SK-N-MC (cell line): ENCODE measurements at places on chromosomes 1 and 21.

- no peak for DNase-seq
Observed at GRCh38 chr1:2604844-2605508, 18.4 kb downstream of the PRXL2B start.

- DNase-seq: peak; percentile 68
Observed at GRCh38 chr21:42939582-42940413, 14.4 kb upstream of the ERVH48-1 start.

DNA sequence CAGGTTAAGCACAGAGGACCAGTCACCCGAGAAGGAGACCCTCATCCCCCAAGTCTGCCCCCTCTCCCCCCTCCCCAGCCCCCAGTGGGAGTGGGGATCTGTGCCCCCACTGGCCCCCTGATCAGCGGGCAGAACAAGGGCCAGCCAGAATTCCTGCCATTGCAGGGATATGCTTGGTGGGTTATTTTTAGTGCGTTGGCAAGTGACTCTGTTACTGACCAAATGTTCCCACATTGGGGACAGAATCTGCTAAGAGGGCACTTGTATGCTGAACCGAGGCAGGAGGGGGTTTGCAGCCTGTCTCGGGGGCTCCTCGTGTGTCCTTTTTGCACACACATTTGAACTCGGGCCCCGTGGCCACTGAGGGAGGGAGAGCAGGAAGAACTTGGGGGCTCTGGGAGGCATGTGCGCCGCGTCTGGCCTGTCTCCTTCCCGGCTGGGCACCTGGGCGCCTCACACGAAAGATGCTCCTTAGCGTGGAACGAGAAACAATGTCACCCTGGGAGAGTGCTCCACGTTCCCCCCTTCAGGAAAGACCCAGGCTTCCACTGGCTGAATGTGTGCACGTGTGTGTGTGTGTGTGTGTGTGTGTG lies 66.4 kb upstream of the CASZ1 start:
- no peak for DNase-seq

- no peak for DNase-seq
Observed at GRCh38 chr1:245901037-245901436, 606.0 kb downstream of the SMYD3 start.

- no peak for DNase-seq
Observed at GRCh38 chr1:22416555-22417454, 34.8 kb upstream of the ZBTB40 start.

DNA sequence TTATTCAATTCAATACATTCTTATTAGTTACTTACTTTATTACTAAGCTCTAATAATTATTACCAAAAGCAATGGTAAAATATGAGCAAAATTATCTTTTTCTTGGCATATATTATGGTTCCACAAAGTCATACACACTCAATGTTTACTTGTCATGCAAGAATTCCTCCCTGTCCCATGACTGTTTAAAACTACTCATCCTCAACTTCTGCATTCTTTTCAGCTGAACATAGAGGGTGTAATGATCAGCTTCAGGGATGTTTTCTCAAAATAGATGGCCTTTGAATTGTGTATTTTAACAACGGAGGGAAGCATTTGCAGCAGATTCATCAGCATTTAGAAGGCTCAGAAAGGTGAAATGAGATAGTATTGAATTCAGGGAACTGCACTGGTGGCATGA lies 499.0 kb downstream of the RWDD3 start:
- no peak for DNase-seq
